Caudate nucleus (tissue), 63 donors: ENCODE measurements at places on chromosomes 7 and 10.

DNA sequence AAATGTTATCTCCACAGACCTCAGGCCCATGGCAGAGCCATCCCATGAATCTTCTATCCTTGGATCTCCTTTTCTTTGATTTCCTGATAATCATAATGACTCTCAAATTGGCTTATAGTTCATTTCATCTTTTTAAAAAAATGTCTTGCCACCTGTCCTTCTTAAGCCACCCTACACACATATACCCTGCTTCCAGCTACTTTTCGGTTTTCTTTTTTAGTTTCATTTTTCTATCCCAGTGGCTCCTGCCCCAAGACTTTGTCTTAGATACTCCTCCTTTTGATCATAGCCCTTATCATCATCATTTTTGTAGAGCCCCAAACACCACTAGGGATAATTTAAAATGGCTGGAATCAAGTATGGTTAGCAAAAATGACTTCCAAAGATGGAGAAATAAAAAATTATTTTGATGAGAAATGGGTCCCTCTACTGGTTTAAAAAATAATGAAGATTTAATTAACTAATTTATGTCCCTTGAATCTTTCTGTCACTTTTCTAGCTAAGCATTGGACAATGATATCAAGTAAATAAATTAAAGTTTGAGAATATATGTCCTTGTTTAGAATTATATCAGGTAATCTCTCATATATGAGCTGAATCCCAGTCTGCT, 277.3 kb upstream of the SEMA3D start:
- no peak for DNase-seq

GRCh38 chr7:117505238-117505637, 25.4 kb downstream of the CFTR start:
- DNase-seq = no peak

DNA sequence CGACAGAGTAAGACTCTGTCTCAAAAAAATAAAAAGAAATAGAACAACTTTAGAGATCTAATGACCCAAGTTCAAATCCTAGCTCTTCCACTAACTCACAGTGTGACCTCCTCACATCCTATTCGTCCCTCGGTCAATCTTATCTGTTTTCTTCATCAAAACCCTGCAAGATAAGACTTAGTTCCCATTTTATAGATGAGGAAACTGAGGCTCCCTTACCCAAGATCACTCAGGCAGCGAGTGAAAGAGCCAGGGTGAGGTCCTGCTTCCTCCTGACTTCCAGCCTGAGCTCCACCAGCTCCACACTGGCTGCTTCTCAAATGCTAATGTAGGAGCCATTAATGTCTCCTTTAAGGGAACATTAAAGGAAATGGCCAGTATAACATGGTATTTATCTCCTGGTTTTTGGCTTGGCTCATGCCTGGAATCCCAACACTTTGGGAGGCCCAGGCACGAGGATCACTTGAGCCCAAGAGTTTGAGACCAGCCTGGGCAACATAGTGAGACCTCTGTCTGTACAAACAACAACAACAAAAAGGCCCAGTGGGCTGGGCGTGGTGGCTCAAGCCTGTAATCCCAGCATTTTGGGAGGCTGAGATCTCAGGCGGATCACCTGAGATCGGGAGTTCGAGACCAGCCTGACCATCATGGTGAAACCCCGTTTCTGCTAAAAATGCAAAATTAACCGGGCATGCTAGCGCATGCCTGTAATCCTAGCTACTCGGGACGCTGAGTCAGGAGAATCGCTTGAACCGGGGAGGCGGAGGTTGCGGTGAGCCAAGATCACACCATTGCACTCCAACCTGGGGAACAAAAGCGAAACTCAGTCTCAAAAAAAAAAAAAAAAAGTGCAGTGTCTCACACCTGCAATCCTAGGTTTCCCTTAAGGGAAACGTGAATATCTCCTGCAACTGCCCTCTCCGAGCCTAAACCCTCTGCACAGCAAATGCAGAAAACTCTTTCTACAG, 3.4 kb upstream of the RHBDD2 start:
- no peak for DNase-seq

DNA sequence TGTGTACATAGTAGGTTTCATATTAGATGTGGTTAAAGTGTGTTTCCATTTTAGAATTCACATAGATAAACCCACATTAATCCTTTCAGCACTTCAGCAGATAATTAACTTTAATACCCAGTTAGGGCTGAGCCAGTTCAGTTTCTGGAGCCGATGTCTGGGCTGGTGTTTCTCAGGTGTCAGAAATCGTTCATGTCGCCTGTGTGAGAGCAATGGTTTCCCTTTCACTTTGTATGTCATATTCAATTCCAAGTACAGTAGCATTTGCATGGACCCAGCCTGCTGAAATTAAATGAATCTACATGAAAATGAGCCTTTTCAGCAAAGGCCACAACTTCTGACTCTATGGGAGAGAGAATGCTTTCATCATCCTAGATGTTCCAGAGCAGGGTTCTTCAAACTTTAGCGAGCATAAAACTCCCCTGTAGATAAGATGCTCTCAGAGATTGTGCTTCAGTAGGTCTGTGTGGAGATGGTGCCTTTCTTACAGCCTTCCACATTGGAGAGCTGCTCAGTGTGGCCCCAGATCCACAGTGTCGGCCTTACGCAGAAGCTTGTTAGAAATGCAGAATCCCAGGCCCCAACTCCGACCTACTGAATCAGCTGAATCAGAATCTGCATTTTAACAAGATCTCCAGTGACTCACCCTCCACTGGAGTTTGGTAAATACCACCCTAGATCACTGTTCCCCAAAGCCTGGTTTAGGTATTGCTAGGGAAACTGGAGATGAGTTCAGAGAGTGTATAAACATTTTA, 19.6 kb downstream of the WIPF3 start:
- no peak for DNase-seq

GRCh38 chr7:142899661-142900060, 14.1 kb upstream of the TRPV6 start:
- no peak for DNase-seq

DNA sequence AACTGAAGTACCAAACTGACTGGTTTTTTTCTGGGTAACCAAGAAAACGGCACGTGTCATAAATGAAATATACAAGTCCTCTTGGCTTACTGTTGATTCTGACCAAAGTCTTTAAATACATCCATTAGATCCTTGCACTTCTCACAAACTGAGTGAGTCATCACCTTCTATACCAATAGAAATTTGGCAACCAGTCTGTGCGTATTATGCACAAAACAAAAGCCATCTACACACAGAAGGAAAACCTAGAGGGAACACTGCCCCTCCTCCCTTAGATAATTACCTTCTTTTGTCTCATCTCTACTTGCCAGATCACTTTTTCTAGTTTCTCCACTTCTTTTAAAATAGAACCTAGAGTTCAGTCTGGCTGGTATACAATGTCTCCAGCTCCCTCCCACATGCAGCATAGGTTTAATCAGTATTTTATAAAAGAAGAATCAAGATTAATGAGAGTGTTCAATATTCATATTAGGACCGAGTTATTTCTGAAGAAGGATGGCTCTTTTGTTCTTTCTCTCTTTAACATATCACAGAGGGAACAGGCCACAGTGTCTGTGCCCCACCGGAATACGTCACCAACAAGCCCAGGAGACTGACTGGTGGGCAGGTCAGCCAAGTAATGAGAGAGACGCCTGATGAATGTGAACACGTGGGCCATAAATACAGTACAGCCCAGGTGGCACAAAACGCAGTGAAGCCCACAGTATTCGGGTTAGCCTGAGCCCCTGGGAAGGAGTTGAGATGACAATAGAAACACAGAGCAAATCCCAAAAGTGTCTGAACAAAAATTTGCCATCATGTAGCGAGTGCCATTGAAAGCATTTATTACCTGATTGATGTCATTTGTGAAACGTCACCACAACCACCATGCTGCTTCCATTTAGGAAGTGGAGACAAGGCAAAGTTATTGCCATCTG, 91.3 kb downstream of the KIAA1549 start:
- DNase-seq = no peak

DNA sequence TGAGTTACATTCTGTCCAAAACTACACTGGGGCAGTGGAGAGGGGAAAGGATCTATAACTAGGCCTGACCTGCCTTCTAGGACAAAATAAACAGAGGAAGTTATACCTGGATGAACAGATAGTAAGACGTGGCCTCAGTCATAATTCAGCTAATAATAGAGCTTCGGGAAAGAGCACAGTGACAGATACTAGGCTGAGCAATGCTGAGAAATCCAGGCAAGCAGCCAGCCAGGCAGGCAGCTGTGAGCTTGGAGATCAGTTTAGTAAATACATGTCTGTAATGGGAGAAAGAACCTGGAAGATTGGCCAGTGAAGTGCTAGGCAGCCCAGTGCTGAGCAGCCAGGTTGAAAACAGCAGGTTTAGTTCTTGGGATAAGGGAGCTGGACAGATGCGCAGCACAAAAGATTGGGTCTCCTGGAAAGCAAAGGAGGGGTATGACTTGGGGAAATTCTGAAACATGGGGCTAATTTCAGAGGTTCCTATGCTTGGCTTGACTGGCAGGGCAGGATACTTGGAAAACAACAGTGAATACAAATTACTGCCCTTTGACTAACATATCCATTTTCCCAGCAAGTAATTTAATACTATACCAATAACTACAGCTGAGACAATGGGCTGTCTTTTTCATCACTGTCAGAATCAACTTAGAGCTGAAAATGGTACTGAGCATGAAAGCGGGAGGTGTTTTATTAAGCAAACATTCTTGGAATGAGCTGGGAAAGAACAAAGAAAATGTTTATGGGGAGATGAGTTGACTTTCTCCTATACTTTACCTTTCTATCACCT, 140.8 kb downstream of the DGKB start:
- DNase-seq = no peak

- DNase-seq = no peak
These were observed 57.8 kb upstream of the WIPF3 start for GRCh38 chr7:29748286-29749099.

- DNase-seq = no peak
These were observed 577.0 kb downstream of the TYW1 start for GRCh38 chr7:67573639-67574038.

DNA sequence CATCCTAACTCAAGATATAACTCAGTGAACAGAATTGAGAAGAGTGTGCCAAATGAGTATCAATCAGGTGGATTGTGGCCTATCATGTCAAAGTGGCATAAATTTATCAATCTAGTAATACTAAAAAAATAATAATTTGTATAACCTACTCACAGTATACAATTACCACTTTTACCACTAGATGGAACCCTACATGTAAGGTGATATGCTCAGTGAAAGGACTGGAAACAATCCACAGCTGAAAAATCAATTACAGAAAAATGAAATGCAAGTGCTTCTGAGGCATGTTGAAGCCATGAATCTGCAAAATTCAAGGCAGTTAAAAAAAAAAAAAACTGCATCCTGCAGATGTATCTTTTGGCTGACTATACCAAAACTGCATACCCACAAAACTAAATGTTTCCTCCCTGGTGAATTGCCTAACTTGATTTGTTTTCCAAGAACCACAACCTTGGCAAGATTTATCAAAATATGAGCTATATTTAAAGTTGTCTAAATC, 13.9 kb downstream of the ARHGAP19 start:
- no peak for DNase-seq

- DNase-seq = no peak
These were observed 371.6 kb downstream of the BBS9 start for GRCh38 chr7:33500703-33501701.

GRCh38 chr7:137343281-137343841, at the start of gene PTN:
Gene PTN, minus strand, starts transcription at chr7:137343733. Its CDS starts 88,760 bp downstream, at chr7:137254973.
- no peak for DNase-seq

DNA sequence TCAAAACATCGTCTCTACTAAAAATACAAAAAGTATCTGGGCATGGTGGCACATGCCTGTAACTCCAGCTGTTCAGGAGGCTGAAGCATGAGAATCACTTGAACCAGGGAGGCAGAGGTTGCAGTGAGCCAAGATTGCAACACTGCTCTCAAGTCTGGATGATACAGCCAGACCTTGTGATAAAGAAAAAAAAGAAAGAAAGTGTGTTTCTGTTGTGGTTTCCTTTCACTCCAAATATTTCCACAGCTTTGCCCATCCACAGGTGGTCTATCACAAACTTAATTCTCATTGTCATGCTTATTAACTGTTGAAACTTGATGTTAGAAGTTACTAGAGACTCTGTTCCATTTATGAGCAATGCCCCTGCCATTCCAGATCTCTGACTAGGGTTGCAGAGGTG, 316.0 kb upstream of the SEMA3C start:
- DNase-seq = no peak

GRCh38 chr7:146414937-146415336, 298.3 kb downstream of the CNTNAP2 start:
- no peak for DNase-seq

GRCh38 chr10:53111529-53111928, 338.9 kb upstream of the MBL2 start:
- no peak for DNase-seq
